Posterior vena cava (tissue), 2 donors: ENCODE measurements at places on chromosomes 13 and 19. TPM values are rescaled to one million over a fixed set of nuclear protein-coding genes. Genes with fewer than 3 reads are reported as not detected.

Gene SMIM44
- not detected for total RNA-seq

Gene ZNF584
- total RNA-seq, result 7.3 TPM

Gene ZNF606
- 10.1 TPM for total RNA-seq

Gene OR1M1
- total RNA-seq, result not detected

GRCh38 chr19:15378534-15379082 lies 979 bp downstream of the AKAP8 start:
- peak; percentile 85 for DNase-seq

DNA sequence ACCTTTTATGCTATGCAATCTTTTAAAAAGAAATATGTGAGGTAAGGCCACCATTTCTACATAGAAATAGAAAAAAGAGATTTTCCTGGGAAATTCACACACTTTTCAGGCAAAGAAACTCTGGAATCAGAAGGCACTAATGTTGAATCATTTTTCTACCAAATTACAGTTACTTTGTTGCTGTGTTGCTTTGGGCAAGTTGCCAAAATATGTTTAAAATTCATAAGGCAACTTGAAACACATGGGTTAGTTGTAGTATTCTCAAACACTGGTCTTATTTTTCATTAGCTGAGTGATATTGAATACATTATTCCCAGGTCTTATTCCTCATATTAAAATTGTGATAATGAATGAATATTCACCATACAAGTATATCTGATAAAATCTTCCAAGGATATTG lies 195.0 kb upstream of the SLITRK1 start:
- no peak for DNase-seq

DNA sequence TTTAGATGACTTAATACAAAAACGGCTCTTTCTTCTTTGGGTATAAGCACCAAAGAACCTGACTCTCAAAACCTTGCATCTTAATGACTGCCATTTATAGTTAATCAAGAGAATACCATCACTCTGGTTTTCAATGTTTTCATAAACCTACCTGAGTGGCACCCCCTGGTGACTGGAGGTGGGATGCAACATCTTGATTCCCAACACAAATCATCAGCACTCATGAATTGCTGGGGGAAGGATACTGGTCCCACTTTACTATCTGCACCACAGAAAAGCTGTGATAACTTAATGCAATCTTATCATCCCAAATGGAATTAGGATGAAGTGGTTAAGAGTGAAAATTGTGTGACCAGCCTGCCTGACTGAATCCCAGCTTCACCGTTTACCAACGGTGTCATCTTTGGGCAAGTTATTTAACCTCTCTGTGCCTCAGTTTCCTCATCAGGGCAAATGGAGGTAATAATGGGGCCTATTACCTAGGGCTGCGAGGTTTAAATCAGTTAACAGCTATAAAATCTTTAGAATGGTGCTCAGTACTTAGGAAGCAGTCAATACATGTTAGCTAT lies 366.4 kb downstream of the KLF12 start:
- DNase-seq, result no peak
